ENCODE measurements at places on chromosomes 3 and 15. TPM values are rescaled to one million over a fixed set of nuclear protein-coding genes. Genes with fewer than 3 reads are reported as not detected.

Gene STAB1
- total RNA-seq: 0.52 TPM

DNA sequence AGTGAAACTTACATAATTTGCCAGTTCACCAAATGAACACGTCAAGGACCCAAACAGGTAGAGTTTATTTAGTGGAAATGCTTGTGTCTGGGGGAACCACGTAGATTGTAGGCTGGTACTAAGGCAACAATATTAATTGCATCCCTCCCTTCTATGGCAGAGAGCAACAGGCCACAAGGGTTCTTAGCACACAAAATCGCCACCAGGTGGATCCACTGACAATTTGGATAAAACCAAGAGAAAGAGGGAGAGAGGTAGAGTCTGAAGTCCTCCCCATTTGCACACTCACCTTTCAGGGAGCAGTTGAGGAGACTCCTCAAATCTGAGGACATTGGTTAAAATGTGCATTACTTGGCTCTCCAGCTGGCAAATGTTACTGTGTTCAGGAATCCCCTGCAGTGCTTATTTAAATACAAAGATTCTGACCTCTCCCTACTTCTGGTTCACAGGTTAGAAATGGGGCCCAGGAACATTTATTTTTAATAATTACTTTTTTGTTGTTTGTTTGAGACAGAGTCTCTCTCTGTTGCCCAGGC lies 181.0 kb upstream of the FEZF2 start:
- peak; percentile 10 for DNase-seq

GRCh38 chr15:88144921-88145653 lies 111.5 kb downstream of the NTRK3 start:
- no peak for DNase-seq

GRCh38 chr3:43793648-43794372 lies 103.1 kb downstream of the ABHD5 start:
- DNase-seq: no peak

DNA sequence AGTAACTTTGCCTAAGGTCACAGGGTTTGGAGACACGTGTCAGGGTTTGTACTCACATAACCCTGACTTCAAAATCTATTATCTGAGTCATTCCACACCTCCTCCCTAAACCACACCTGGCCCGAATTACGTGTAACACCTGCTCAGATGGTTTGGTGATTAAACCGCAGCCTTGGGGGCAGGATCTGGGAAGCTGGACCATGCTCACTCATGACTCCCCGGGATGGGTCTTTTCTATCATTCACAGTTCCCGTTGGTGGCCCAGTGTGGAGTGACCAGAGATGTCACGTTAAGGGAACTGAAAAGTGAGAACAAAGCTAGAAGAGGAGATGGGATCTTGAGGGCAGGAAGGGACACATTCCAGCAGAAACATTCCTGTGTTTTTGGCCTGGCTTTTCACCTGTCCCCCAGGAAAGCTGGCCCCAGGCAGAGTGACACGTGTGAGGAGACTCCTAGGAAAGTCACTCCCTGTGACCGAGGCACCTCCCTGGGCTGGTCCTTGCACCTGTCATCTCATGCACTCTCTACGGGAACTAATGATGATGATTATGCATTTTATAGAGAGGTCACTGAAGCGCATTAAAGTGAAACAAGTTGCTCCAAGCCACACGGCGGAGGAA lies 75.4 kb upstream of the POMGNT2 start:
- no peak for DNase-seq

- DNase-seq: no peak
These were observed 444.9 kb upstream of the THBS1 start for GRCh38 chr15:39135989-39136388.

DNA sequence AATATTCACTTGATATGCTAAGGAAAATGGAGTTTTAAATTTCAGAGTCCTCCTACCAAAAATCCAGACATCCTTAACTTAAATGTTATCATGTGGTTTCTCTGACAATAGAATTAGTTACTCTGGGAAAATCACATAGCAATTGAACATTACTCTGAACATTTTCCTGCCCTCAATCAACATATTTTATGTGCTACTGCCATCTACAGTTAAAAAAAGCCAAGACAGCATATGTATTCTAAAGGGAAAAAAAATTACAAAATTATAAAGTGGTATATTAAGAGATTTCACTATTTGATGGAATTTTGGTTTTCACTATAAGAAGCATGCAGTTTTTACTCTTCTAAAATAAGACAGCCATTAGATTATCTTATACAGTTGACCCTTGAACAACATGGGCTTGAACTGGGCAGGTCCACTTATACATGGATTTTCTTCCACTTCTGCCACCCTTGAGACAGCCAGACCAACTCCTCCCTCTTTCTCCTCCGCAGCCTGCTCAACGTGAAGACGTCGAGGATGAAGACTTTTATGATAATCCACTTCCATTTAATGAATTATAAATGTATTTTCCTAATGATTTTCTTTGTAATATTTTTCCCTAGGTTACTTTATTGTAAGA lies 122.3 kb downstream of the ATP1B3 start:
- DNase-seq: no peak

DNA sequence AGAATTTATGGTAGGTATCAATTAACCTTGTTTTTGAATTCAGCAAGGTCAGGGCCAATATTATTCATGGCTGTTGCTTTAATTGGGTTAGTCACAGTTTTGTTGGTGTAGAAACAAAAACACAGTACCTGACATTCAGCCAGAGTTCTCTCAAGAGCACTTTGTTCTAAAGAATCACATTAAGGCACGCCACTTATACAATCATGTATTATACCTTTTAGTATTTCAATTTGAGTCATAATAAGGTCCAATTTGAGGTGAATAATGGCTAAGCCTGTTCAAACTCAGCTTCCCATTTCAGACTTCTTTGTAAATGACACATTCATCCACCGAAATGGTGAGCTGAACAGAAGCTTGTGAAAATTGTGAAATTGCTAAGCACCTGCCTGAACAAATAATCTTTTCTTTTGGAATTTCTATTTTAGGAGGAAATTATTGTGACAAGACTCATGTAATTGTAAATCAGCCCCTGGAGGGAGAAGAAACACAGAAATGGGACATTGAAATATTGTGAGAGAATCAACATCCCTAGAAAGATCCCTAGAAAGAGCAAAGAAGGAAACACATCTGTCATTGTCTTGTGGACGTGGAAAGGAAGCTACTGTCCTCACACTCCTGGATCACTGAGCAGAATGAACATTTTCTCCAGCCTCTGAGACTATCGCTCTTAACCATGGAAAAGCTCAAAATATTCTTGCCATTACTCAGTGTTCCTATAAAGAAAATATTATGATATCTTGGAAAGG lies 29.3 kb downstream of the RIOX2 start:
- DNase-seq: no peak
